ENCODE measurements at places on chromosomes 6 and 20. TPM values are rescaled to one million over a fixed set of nuclear protein-coding genes. Genes with fewer than 3 reads are reported as not detected.

DNA sequence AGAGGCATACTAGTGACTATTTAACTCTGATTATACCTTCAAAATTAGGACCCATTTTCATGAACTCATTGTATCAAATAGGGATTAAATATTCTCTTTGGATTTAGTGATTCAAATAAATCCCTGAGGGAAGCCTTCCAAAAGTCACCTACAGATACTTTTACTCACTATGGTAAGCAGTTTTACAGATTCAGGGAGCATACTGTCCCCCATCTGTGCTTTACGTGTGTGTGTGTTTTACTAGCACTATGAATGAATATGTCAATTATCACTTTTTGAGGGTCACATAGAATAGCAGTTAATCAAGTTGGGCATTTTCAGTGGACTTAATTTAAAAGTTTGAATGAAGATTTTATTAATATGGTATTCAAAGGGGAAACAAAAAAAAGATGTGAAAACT, 96.7 kb downstream of the EPHA7 start:
- no peaks in the 10 kb centered on the region for H3K27me3 ChIP-seq
- no peaks in the 10 kb centered on the region for H3K36me3 ChIP-seq
- H3K4me1 ChIP-seq = peaks cover 8% of the 10 kb centered on the region
- H3K4me3 ChIP-seq = no peak overlapping the region
- no peak for DNase-seq

GRCh38 chr20:48538856-48539255, 288.9 kb downstream of the PREX1 start:
- no peaks in the 10 kb centered on the region for H3K36me3 ChIP-seq
- H3K4me3 ChIP-seq = no peak overlapping the region
- no peaks in the 10 kb centered on the region for H3K27me3 ChIP-seq
- H3K27ac ChIP-seq = no peak overlapping the region

DNA sequence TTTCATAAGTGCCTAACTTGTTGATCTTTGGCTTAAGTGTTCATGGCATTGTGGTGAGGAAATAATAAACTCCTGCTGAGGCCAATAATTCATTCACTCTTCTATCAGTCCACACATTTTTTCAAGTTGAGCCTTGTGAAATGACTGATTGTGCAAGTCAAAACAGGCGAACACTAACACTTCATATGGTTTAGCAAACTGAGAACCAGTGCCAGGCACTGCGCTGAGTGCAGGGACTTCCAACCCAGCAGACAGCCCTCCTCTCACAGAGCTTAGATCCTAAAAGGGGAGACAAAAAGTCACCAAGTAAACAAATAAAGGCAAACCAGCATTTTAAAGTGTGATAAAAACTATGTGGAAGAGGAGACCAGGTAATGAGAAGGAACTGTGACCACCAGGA, 435.0 kb downstream of the PTPRT start:
- H3K27ac ChIP-seq = no peak overlapping the region
- H3K36me3 ChIP-seq = no peaks in the 10 kb centered on the region
- H3K4me1 ChIP-seq = no peaks in the 10 kb centered on the region
- H3K4me3 ChIP-seq = no peak overlapping the region

- H3K36me3 ChIP-seq = no peaks in the 10 kb centered on the region
- H3K4me3 ChIP-seq = no peak overlapping the region
- no peaks in the 10 kb centered on the region for H3K27me3 ChIP-seq
- DNase-seq = no peak
Measured at GRCh38 chr6:82408952-82409431, 45.4 kb downstream of the TPBG start.

DNA sequence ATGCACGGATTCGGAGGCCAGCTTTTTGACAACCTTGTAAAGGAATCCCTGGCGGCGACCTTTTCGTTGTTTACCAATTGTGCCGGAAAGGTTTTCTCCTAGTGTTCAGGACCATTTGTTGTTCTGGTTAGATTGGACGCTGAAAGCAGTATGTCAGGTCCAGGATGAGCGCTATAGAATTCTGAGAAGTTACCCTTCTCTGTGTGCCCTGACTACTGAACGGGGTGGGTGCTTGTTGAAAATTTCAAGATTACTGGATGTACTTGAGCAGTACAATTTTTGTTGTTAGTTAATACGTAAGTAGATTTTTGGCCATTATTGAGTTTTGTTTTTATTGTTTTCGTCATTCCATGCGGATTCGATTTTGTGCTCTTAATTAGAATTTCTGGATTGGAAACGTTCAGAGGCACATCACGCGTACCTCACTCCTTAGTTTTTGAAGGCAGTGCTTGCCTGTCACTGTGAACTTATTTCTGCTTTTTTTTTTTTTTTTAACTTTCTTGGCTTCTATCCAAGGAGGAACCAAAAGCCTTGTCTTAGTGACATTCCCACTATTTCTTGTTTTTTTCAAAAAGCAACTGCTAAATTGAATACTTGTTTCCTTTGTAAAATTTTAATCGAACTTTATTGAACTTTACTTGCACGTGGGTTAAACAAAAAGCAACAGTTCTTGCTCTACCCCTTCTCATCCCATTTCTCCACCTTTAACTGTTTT, 898 bp downstream of the XRN2 start:
- no peaks in the 10 kb centered on the region for H3K36me3 ChIP-seq
- peak overlapping the region; percentile 99 for H3K27ac ChIP-seq
- peaks cover 6% of the 10 kb centered on the region for H3K4me1 ChIP-seq
- no peak for DNase-seq
- H3K4me3 ChIP-seq = peak overlapping the region; percentile 93

GRCh38 chr20:20395087-20395486, 27.2 kb downstream of the INSM1 start:
- no peak overlapping the region for H3K27ac ChIP-seq
- H3K36me3 ChIP-seq = no peaks in the 10 kb centered on the region
- no peaks in the 10 kb centered on the region for H3K4me1 ChIP-seq

- no peak for DNase-seq
- no peak overlapping the region for H3K4me3 ChIP-seq
- no peaks in the 10 kb centered on the region for H3K36me3 ChIP-seq
- H3K27me3 ChIP-seq = no peaks in the 10 kb centered on the region
- peaks cover 4% of the 10 kb centered on the region for H3K4me1 ChIP-seq
- H3K27ac ChIP-seq = no peak overlapping the region
Measured at GRCh38 chr6:116485559-116486184, 24.5 kb downstream of the CALHM6 start.

GRCh38 chr20:34574426-34574825, 15.9 kb downstream of the MAP1LC3A start:
- peak; percentile 26 for DNase-seq
- H3K36me3 ChIP-seq = peaks cover 5% of the 10 kb centered on the region
- no peak overlapping the region for H3K4me3 ChIP-seq
- no peaks in the 10 kb centered on the region for H3K4me1 ChIP-seq
- no peak overlapping the region for H3K27ac ChIP-seq

DNA sequence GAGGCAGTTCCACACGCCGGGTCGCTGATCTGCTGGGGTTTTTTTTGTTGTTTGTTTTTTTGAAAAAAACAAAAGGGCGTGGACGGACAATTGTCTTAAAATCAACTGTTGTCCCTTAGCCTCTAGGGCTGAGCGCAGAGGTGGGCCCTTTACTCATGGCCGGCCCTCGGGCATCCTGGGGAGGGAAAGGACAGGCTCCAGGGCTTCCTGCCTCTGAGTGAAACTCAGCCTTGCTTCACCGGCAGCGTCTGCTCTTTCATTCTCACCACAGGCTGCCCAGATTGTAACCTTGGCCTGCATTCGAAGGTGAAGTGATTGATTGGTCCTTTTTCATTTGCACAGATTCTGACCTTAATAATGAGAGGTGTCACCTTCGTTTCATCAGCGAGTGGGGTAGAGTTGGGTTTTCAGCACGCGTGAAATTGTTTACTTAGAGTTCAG, 797 bp downstream of the SMIM13 start:
- no peak overlapping the region for H3K27ac ChIP-seq
- no peaks in the 10 kb centered on the region for H3K27me3 ChIP-seq
- H3K36me3 ChIP-seq = peaks cover 10% of the 10 kb centered on the region
- peak overlapping the region; percentile 95 for H3K4me3 ChIP-seq
- DNase-seq = peak; percentile 85

GRCh38 chr6:149184523-149184922, 133.0 kb upstream of the TAB2 start:
- no peaks in the 10 kb centered on the region for H3K4me1 ChIP-seq
- no peak overlapping the region for H3K27ac ChIP-seq
- no peak for DNase-seq
- H3K36me3 ChIP-seq = no peaks in the 10 kb centered on the region
- no peaks in the 10 kb centered on the region for H3K27me3 ChIP-seq

GRCh38 chr20:1842281-1842680, 52.9 kb upstream of the SIRPA start:
- no peaks in the 10 kb centered on the region for H3K4me1 ChIP-seq
- H3K36me3 ChIP-seq = no peaks in the 10 kb centered on the region
- H3K4me3 ChIP-seq = no peak overlapping the region
- no peak for DNase-seq

GRCh38 chr6:124962639-124963415, 590 bp downstream of the RNF217 start:
- H3K4me1 ChIP-seq = no peaks in the 10 kb centered on the region
- H3K4me3 ChIP-seq = peak overlapping the region; percentile 82
- peaks cover 6% of the 10 kb centered on the region for H3K27me3 ChIP-seq
- DNase-seq = peak; percentile 88
- no peak overlapping the region for H3K27ac ChIP-seq
- H3K36me3 ChIP-seq = no peaks in the 10 kb centered on the region

GRCh38 chr20:23877524-23877923, 2.0 kb downstream of the CST5 start:
- no peak overlapping the region for H3K4me3 ChIP-seq
- no peak overlapping the region for H3K27ac ChIP-seq
- peaks cover 4% of the 10 kb centered on the region for H3K4me1 ChIP-seq
- no peaks in the 10 kb centered on the region for H3K27me3 ChIP-seq
- no peaks in the 10 kb centered on the region for H3K36me3 ChIP-seq

DNA sequence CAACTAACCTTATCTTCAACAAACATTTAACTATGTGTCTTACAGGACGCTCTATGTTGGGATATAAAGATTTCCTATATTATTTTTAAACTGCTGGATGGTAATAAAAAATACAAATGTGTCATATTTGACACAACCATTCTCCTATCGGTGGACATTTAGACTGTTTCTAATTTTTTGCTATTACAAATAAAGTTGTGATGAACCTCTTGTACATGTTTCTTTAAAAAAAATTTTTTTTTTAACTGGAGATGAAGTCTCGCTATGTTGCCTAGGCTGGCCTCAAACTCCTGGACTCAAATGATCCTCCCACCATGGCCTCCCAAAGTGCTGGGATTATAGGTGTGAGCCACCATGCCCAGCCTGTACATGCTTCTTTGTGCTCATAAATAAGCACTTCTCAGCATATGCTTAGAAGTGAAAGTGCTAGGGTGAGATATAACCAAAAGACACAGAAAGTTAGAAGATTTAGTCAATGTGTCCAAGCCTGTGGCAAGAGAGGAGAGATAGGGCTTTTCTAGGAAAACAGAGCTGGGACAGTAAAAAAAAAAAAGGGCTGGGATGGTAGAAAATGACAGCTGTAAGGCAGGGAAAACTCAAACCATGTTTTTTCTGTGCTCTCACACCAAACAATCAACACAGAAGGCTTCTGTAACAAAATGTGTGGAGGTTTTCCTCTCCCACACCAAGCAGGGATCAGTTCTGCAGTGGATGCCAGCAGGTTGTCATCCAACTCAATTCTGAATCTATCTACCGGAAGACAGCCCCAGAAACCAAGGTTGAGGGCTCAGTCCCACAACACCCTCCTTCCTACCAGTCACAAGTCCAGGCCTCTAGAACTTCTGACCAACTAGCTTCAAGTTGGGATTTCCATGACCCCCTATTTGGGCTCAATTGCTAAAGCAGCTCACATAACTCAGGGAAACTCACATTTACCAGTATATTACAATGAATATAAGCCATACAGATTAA, 70.0 kb upstream of the SMIM29 start:
- H3K27ac ChIP-seq = no peak overlapping the region
- H3K27me3 ChIP-seq = no peaks in the 10 kb centered on the region
- peaks cover 2% of the 10 kb centered on the region for H3K4me1 ChIP-seq
- no peak overlapping the region for H3K4me3 ChIP-seq
- DNase-seq = no peak

- no peaks in the 10 kb centered on the region for H3K27me3 ChIP-seq
- DNase-seq = no peak
- H3K4me3 ChIP-seq = no peak overlapping the region
- H3K4me1 ChIP-seq = no peaks in the 10 kb centered on the region
- H3K27ac ChIP-seq = no peak overlapping the region
Measured at GRCh38 chr20:9928281-9928737, 89.4 kb upstream of the PAK5 start.

GRCh38 chr6:1242446-1242845, 69.5 kb upstream of the FOXQ1 start:
- no peaks in the 10 kb centered on the region for H3K27me3 ChIP-seq
- no peak overlapping the region for H3K27ac ChIP-seq
- H3K36me3 ChIP-seq = no peaks in the 10 kb centered on the region

GRCh38 chr6:24905483-24905882, 30.3 kb downstream of the RIPOR2 start:
- H3K36me3 ChIP-seq = no peaks in the 10 kb centered on the region
- DNase-seq = no peak
- peaks cover 8% of the 10 kb centered on the region for H3K4me1 ChIP-seq
- H3K27ac ChIP-seq = no peak overlapping the region

GRCh38 chr6:112752791-112753190, 405.7 kb downstream of the RFPL4B start:
- DNase-seq = no peak
- H3K27ac ChIP-seq = no peak overlapping the region
- no peak overlapping the region for H3K4me3 ChIP-seq

DNA sequence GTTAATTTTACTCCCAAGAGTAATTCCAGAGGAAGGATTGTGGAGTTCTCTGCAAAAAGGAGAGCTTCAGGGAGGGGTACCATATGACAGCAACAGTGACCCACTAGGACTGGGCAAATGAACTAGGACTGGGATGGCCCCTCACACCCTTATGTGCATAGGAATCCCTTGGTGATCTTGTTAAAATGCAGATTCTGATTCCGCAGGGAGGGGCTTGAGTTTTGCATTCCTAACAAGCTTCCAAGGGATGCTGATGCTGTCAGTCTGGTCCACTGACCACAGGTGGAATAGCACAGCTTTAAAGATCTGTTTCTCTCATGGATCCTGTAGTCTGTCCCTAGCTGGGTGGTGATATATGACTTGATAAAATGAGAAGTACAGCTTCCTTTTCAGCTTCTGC, 6.3 kb upstream of the FOXA2 start:
- peak; percentile 71 for DNase-seq
- H3K4me3 ChIP-seq = no peak overlapping the region
- H3K27me3 ChIP-seq = peaks cover 47% of the 10 kb centered on the region
- H3K27ac ChIP-seq = no peak overlapping the region
- H3K4me1 ChIP-seq = peaks cover 4% of the 10 kb centered on the region
- H3K36me3 ChIP-seq = no peaks in the 10 kb centered on the region

DNA sequence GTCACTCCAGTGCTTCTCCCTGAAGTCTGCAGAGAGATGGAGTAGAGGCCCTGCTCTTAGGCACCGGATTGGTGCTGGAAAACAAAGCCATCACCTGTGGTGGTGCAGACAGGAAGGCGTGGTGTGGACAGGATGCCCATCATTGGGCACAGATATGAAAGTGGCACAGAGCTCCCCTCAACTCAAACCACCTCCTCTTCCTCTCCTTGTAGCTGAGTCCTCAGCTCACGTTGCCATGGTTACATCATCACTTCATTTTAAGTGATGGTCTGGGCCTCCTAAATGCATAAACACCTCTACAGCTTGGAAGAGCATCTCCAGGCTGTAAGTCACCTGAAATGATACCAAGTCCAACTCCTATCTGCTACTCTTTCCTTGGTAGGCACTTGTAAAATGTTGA, 8.0 kb upstream of the RTF2 start:
- H3K36me3 ChIP-seq = no peaks in the 10 kb centered on the region
- no peaks in the 10 kb centered on the region for H3K4me1 ChIP-seq
- no peak overlapping the region for H3K4me3 ChIP-seq
- DNase-seq = no peak
- H3K27ac ChIP-seq = no peak overlapping the region

GRCh38 chr20:52779125-52779524, 193.0 kb upstream of the TSHZ2 start:
- H3K27ac ChIP-seq = no peak overlapping the region
- no peaks in the 10 kb centered on the region for H3K27me3 ChIP-seq
- H3K36me3 ChIP-seq = no peaks in the 10 kb centered on the region
- H3K4me1 ChIP-seq = no peaks in the 10 kb centered on the region

Gene MTFR2
- 6.8 TPM for total RNA-seq

All from endodermal cell (in vitro differentiated cells).